Skin of body (tissue), 3 donors: ENCODE measurements at places on chromosomes 5 and 9. TPM values are rescaled to one million over a fixed set of nuclear protein-coding genes. Genes with fewer than 3 reads are reported as not detected.

Gene ACOT12
- 0.10 TPM for total RNA-seq

Gene FAM193B
- total RNA-seq: 30.8 TPM

DNA sequence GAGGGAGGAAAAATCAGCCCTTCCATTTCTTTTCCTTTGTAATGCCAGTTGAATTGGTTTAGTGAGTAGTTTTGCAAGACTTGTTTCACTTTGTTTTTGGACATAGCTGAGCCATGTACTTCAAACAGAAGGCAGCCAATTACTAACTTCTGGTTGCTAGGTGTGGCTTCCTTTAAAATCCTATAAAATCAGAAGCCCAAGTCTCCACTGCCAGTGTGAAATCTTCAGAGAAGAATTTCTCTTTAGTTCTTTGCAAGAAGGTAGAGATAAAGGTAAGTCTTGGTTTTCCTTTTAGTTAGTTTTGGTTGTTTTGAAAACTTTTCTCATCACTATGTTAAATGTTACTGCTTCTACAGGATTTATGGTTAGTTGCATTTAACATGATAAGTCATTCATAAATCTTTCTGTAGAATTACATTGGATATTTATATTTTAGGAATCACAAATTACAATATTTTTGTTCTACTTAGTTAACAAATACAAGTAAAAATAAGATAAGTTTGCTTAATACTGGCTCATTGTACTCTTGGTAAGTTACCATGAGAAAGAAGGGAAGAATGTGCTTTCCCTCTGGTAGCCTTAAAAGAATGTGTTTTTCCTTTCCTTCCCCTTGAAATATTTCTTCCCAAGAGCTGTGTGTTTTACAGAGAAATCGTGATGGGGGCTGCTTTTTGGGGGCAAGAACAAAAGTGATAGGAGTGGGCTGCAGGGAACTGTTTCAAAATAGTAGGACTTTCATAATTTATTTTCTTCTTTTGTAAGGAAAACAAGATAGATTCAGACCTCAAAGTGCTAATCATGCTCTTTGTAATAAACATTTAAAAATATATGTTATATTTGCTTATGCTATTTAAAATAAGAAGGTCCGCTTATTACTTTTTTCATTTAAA lies at the start of gene ANXA1:
ANXA1 (plus strand) TSS at position 213 of the 890 bp plus-strand sequence. CDS start 6,671 bp downstream, outside the sequence.
- peak; percentile 90 for DNase-seq

DNA sequence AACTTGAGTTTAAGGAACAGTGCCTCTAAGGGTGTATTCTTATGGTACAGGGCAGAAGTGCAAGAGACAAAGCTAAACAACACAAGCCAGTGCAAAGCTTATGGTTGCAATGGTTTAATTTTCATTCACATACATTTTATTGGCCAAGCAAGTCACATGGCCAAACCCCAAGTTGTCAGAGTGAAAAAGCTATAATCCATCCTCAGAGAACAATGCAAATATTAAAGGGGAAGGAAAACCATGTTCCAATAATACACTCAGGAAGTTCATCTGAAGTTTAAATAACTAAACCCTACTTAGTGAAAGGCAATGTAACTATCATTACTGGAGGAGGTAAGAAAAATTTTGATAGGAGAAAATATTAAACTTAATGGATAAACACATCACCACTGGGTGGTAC lies 26.6 kb upstream of the TLR4 start:
- no peak for DNase-seq

DNA sequence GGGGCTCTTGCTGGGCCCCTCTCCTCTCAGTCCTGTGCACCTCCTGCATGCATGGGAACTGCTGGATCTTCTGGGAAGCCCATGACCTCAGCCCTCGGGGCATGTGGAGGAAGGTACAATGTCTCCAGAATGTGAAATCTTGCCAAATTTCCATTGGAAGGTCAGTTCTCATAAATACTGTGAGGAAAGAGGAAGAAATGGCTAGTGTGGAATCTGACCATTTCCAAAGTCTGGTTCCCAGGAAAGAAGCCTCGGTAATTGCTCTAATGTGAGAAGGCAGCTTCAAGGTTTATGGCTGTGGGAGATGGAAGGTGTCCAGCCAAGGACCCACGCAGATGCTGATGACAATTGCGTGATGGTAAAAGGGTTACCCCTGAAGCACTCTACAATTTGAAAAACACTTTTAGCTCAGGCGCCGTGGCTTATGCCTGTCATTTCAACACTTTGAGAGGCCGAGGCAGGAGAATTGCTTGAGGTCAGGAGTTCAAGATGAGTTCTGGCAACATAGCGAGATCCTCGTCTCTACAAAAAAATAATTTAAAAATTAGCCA lies 8.1 kb upstream of the IL17B start:
- no peak for DNase-seq

DNA sequence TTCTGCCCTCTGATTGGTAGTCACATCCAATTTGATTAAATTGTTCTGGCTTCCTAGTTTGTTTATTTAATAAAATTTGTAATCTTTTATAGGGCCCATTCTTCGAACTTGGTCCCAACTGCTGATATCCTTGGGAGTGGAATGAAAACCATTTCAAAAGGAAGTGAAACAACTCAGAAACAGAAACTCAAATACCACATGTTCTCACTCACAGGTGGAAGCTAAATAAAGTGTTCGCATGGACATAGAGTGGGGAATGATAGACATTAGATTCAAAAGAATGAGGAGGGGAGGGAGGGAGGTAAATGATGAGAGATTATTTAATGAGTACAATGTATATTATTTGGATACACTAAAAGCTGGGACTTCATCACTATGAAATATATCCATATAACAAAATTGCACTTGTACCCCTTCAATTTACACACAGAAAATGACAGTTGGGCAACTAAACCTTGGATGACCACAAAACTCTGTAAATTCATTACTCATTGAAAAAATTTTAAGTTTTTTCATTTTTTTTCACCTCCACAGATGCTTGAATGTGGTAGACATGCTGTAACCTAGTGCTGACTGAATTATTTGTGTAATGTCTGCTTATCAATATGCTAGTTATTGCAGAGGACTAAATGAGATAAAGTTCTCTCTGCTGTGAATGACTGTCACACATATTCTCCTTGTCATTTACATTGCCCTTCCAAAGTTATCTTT lies 16.0 kb downstream of the ATP10B start:
- DNase-seq: no peak

DNA sequence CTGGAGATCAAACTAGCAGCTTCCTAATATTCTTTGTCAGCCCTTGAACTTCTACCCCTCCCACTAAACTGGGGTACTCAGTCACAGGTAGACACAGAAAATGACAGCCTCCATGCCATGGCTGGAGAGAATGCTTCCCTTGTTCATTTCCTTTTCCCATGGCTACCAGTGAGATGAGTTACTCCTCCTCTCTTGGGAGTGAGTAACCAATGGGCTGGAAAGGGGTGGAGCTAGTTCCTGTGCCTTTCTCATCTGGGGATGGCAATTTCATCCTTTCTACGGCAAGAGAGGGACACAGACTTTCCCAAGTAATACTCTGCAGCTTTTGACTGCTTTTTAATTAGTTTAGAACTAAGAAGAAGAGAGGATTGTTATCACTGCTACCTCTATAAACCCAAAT lies 1045.6 kb upstream of the WWC1 start:
- no peak for DNase-seq

Gene CCDC187
- total RNA-seq: 0.10 TPM

Gene SH3RF2
- total RNA-seq: 9.8 TPM

Gene IL5
- total RNA-seq: not detected

DNA sequence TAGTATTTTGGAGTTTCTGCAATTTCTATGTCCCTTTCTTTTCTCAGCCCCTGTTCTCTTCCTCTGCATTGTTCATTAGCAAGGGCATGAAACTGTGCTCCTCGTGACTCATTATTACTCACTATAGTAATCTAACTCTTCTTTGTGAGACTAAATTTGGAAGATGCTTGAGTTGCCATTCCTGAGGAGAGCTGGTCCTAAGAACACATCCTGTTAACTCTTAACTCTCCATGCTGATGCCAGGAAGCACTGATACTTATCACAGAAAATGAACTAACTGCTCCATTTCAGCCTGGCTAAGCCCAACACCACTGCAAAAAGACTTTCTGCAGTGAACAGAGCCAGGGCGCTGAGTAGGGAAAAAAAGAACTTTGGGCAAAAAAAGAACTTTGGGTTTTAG lies 10.6 kb upstream of the CSNK1A1 start:
- DNase-seq: peak; percentile 84

GRCh38 chr5:34475249-34475966 lies 180.7 kb upstream of the RAI14 start:
- DNase-seq: no peak

GRCh38 chr5:23507278-23507685 lies at the start of gene PRDM9:
Gene PRDM9 (plus strand): TSS chr5:23507609. CDS start chr5:23509034, 1,425 bp downstream.
- peak; percentile 34 for DNase-seq

Gene SPOCK1
- total RNA-seq: 7.0 TPM

Gene RPP25L
- 10.4 TPM for total RNA-seq

GRCh38 chr5:14851050-14851419 lies 20.5 kb downstream of the ANKH start:
- no peak for DNase-seq

Gene ADAMTS6
- total RNA-seq: 7.0 TPM

- DNase-seq: no peak
These were observed 1.9 kb downstream of the LRRC19 start for GRCh38 chr9:27003426-27004077.

Gene NRARP
- total RNA-seq: 9.9 TPM
